ENCODE measurements at places on chromosomes 11 and 22. TPM values are rescaled to one million over a fixed set of nuclear protein-coding genes. Genes with fewer than 3 reads are reported as not detected.

DNA sequence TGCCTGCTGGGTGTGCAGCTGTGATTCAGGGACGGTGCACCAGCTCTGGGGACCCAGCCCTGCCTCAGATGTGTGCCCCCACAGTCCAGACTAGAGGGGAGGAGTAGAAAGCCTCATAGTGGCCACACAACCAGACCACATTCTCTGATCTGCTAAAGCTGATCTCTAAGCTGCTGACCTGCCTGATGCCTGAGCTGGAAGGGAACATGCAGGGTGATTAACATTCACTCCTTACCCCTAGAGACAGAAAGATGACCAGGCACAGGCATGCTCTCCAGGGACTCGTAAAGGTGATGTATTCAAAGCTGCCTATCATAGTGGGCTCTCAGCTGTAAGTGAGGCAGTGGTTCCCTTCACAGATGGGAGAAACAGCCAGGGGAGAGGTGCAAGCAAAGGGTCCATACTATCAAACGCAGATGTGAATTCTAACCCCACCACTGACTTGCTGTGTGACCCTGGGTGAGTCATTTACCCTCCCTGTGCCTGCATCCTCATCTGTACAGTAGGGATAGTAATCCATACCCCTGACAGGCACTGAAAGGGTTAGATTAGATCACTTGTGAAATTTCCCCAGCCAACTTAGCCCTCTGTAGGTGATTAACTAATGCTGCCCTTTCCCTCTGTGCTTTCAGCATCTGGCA lies 29.0 kb upstream of the LRRC32 start:
- DNase-seq: no peak

- DNase-seq: no peak
Observed at GRCh38 chr11:15584158-15584557, 469.4 kb downstream of the INSC start.

DNA sequence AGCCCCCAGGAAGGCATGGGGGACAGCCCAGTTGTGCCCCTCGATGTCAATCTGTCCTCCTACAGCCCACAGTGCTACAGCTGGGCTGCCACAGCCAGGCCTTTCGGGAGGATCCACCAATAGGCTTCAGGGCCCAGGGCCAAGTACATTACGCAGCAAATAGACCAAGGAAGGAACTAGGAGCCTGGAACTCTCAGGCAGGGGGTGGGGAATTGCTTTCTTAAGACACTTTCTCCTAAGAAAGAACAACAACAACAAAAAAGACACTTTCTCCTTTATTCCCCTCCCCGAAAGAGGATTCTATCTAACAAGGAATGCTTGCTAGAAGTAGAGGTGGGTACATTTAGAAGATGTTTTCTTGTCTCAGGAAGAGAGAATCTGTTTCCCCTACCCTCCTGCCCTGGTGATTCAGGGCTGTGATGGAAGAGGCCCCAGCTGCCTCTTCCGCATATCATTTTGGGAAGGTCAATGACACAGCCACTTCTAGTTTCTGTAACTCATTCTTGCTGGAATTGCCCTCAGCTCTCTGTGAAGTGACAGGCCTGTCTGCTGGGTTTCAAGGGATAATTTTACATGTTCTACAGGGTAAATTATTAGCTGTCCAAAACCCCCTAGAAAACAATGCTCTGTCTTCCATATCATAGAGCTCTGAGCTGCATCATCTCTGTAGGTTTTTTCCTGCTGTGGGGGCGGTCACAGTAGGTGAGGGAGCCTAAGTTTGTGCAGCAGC lies 6.0 kb upstream of the MALAT1 start:
- no peak for DNase-seq

DNA sequence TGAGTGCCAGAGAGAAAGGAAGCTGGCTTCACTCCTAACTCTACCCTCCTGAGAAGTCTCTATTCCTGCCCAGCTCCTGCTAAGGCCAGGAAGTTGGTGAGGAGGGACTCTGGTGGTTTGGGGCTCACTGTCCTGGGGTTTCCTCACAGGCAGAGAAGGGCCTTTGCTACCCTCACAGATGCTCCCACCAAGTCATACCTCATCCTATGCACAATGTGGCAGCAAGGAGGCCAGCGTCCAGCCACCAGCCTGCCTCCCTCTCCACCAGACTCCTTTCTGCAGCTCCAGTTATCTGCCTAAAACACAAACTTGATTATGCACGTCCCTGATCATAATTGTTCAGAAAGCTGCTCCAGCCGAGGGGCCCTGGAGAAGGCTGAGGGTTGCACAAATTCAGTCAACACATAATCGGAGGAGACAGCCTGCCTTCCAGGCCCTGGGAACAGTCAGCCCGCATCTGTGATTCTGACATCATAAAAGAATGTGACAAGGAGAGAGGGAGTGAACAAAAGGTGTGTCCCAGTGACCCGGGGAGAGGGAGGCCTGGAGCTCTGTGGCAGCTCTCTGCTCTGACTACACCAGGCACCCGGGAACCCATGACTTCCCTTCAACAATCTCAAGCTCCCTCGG lies 28.8 kb downstream of the DKK3 start:
- DNase-seq: peak; percentile 17

- no peak for DNase-seq
Observed at GRCh38 chr11:109041876-109042275, 377.0 kb downstream of the DDX10 start.

DNA sequence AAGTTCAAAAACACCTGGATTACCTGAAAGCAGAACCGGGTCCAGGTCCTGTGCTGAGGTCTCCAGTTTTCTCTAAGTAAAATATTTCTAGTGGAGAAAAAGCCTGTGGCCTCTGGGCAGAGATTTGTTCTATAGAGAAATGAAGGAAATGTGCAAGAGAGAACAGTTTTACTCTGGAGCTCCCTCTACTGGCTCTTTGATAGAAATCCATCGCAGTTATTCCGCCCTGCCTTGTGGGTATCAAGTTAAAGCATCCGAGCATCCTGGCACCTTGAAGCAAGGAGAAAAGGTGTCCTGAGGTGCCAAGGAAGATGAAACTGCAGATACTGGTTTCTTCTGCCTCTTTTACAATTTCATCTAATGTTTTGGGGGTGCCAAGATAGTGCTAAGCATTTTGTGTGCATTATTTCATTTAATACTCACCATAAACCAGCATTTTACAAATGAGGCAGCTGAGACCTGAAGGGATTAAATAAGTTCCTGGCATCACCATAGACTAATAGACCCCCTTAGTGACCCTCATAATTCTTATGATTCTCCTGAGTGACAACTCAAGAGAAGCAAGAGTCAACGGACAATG lies 113.1 kb upstream of the HSD17B12 start:
- no peak for DNase-seq

DNA sequence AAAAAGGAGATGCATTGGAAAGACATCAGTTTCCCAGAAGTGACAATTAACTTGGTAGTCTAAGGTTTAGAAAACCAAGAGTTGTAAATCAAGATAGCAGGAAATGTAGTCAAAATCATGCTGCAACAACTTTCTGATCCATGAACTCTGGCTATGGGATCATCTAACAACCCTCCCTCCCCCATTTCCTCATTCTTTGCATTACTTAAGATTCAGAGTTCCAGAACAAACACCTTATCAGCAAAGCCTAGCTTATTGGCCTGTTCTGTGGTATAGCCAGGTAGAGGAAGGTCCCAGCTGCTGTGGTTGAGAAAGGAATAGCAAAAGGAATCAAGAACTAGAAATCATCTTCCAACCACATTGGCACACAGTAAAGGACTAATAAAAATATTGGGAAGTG lies 651.1 kb downstream of the METTL15 start:
- DNase-seq: no peak

DNA sequence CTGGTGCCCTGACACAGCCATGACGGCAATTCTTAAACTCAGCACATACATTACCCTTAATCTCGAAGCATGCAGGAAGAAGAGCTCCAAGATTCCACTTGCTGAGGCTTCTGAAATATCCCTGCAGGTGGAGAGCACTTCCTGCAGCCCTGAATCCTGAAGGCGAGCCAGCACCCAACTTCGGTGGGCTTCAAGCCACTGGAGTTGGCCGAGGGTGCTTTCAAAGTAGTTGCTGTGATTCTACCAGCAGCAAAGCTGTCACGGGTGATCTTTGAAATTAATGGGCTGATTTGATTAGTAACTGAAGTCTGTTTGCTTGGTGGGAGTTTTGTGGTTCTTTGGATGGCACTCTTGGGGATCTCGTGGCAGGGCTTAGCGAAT lies 9.0 kb upstream of the FTH1 start:
- DNase-seq: no peak

- no peak for DNase-seq
Observed at GRCh38 chr11:76265771-76266241, 59.5 kb upstream of the WNT11 start.

GRCh38 chr22:37616201-37617083 lies 7.8 kb downstream of the GGA1 start:
- DNase-seq: no peak

DNA sequence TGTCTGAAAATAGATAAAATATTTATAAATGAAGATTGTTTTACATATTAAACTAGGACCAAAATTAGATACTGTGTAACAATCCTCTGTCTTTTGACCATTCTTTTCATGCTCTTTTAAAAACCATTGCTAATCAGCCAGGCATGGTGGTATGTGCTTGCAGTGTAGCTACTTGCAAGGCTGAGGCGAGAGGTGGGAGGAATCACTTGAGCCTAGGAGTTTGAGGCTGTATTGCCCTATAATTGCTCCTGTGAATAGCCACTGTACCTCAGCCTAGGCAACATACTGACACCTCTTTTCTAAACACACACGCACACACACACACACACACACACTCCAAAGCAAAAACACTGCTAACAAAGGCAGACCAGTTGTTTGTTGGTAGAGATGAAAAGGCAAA lies 259.2 kb downstream of the JRKL start:
- DNase-seq: peak; percentile 9

- no peak for DNase-seq
Observed at GRCh38 chr11:76668362-76669155, 2.0 kb downstream of the LRRC32 start.

- DNase-seq: no peak
Observed at GRCh38 chr11:44833877-44834452, 107.2 kb downstream of the TSPAN18 start.

DNA sequence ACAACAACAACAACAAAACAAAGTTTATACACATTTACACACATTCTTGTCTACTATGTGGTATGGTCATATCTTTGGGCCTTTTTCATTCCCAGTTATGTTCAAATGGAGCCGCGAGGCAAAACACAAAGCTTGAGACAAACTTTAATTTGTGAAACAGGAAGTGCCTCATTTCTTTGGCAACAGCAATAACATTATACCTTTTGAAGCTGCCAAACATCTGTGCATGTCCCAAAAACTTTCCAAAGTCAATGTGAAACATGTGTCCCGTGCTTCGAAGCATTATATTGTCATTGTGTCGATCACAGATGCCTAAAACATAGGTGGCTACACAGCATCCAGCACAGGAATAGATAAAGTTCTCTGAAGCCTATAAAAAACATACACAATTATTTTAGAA lies 25.0 kb upstream of the RPS13 start:
- no peak for DNase-seq

DNA sequence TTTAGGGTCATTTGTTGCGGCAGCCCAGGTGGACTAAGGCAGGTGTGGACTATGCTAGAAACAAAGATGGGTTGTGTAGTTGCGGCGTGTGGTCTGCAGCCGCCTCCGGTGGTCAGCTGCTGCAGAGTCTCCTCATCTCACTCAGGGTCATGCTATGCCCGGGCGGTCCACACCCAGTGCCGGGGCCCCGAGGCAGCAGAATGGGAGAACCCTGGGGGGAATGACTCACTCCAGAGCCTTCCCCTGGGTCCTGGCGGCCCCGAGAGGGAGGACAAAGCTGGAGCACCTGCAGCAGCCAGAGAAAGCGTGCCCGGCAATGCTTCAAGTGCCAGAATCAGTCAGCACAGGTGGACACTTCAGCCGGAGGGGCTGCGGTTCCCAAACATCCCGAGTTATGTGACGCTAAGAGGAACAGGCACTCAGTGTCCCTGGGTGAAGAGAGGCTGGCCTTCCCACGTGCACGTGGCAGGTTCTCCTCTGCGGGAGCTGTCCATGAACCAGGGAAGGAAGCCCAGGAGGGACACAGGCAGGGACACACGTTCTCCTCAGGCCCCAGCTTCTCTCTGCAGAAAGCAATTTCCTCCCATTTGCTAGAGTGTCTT lies 289.6 kb upstream of the B3GAT1 start:
- DNase-seq: no peak

The POTEH gene
- polyA plus RNA-seq: not detected

The TMEM121B gene
- polyA plus RNA-seq: 1.0 TPM

The P2RX6 gene
- 1.5 TPM for polyA plus RNA-seq

The FANCF gene
- 21.3 TPM for polyA plus RNA-seq

The CHRNA10 gene
- 2.6 TPM for polyA plus RNA-seq

The CLDN5 gene
- polyA plus RNA-seq: 24.1 TPM

The CRYBA4 gene
- polyA plus RNA-seq: not detected

The TP53I11 gene
- 66.0 TPM for polyA plus RNA-seq
